ENCODE measurements at places on chromosomes 2 and 18. TPM values are rescaled to one million over a fixed set of nuclear protein-coding genes. Genes with fewer than 3 reads are reported as not detected.

Gene FSHR
- polyA plus RNA-seq = 0.40 TPM

Gene NEB
- polyA plus RNA-seq = 0.75 TPM

Gene NDC80
- polyA plus RNA-seq = 5.6 TPM

Gene LYG1
- polyA plus RNA-seq = 2.4 TPM

Gene C18orf54
- polyA plus RNA-seq = 1.1 TPM

Gene IL1A
- 1.1 TPM for polyA plus RNA-seq

Gene CFAP65
- 0.06 TPM for polyA plus RNA-seq

Gene TCF7L1
- 26.2 TPM for polyA plus RNA-seq

Gene ZNF385B
- polyA plus RNA-seq = 1.5 TPM

Gene DUSP2
- 17.0 TPM for polyA plus RNA-seq

Gene REV1
- 25.9 TPM for polyA plus RNA-seq

Gene PPP1R1C
- polyA plus RNA-seq = 10.7 TPM

Gene REG3G
- polyA plus RNA-seq = 2.3 TPM

- no peak overlapping the region for H3K4me3 ChIP-seq
- H3K4me1 ChIP-seq = no peaks in the 10 kb centered on the region
- DNase-seq = no peak
Measured at GRCh38 chr2:69345434-69345833, 41.6 kb downstream of the GFPT1 start.

DNA sequence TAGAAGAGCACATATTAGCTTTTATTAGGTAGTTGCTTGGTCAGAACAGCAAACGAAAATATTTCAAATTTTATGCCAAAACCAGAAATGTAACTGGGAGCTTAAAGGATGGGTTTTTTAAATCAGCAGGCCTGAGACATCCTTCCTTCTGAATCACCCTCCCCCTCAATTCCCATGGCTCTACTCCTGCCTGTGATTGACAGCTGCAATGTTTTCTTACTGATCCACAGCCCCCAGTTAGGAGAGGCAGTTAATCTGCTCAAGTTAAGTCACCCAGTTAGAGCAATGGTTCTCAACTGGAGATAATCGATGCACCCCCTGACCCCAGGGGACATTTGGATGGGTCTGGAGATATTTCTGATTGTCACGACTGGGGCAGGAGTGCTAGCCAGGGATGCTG is 24.9 kb downstream of the KCTD18 start:
- peaks cover 11% of the 10 kb centered on the region for H3K4me1 ChIP-seq
- no peak for DNase-seq
- no peak overlapping the region for H3K4me3 ChIP-seq
- H3K36me3 ChIP-seq = no peaks in the 10 kb centered on the region
- no peaks in the 10 kb centered on the region for H3K27me3 ChIP-seq

- no peak overlapping the region for H3K27ac ChIP-seq
- DNase-seq = no peak
- no peaks in the 10 kb centered on the region for H3K4me1 ChIP-seq
- H3K27me3 ChIP-seq = no peaks in the 10 kb centered on the region
- H3K36me3 ChIP-seq = peaks cover 5% of the 10 kb centered on the region
Measured at GRCh38 chr2:232263295-232263694, 115.3 kb upstream of the ALPP start.

DNA sequence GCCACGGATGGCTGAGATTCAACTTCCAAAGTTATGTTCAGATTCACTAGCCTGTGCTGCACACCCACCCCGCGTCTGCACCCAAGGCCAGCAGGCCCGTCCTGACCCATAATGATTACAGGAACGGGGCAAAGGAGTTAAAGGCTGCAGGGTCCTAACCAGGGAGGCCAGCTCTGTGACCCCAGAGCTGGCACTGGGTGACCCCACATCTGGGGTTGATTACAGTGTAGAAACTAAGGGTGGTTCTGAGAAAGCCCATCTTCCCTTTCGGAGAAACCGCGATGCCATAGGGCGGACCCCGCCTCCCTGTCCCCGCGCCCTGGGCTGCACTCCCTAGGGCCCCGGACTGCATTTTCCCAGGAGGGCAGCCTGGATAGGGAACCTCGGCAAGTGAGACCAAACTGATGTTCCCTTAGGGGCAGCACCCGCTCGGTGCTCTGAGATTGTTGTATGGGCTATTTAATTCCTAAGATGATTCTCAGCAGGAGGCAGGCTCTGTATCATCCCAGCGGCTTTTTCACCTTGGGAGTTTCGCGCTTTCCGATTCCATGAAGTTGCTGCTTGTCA is 2.2 kb upstream of the GPR148 start:
- no peaks in the 10 kb centered on the region for H3K36me3 ChIP-seq
- H3K27me3 ChIP-seq = no peaks in the 10 kb centered on the region
- H3K4me3 ChIP-seq = peak overlapping the region; percentile 55
- peaks cover 10% of the 10 kb centered on the region for H3K4me1 ChIP-seq
- DNase-seq = no peak

DNA sequence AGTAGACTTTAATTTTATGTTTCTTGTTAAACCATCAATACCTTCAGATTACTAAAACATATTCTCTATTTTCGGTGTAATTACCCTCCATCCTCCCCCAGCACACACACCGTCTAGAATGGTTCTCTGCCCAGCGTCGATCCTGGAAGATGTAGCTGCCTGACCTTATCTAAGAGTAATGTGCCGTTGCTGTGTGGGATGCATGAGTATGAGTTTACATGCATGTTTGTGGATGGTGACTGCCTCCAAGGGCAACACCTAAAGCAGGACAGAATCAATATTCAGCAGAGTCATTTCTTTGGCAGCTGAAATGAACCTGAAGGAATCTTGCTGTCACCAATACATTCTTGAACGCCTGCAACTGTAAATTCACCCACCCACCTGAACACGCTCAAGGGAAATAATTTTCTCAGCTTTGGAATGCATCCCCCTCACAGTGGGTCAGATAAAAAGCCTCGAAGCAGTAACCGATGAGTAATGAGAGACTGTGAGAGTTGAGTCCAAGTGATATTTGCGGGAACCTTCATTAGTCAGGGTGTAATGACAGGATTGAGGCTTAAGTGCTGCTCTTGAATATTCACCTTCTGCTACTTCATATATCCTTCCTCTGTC is 155.8 kb upstream of the RND3 start:
- DNase-seq = no peak
- H3K4me1 ChIP-seq = peaks cover 4% of the 10 kb centered on the region
- no peak overlapping the region for H3K27ac ChIP-seq
- no peak overlapping the region for H3K4me3 ChIP-seq
- no peaks in the 10 kb centered on the region for H3K27me3 ChIP-seq

GRCh38 chr18:33596178-33596854 is 18.3 kb downstream of the ASXL3 start:
- no peak overlapping the region for H3K27ac ChIP-seq
- H3K36me3 ChIP-seq = no peaks in the 10 kb centered on the region
- no peak for DNase-seq
- no peaks in the 10 kb centered on the region for H3K27me3 ChIP-seq

DNA sequence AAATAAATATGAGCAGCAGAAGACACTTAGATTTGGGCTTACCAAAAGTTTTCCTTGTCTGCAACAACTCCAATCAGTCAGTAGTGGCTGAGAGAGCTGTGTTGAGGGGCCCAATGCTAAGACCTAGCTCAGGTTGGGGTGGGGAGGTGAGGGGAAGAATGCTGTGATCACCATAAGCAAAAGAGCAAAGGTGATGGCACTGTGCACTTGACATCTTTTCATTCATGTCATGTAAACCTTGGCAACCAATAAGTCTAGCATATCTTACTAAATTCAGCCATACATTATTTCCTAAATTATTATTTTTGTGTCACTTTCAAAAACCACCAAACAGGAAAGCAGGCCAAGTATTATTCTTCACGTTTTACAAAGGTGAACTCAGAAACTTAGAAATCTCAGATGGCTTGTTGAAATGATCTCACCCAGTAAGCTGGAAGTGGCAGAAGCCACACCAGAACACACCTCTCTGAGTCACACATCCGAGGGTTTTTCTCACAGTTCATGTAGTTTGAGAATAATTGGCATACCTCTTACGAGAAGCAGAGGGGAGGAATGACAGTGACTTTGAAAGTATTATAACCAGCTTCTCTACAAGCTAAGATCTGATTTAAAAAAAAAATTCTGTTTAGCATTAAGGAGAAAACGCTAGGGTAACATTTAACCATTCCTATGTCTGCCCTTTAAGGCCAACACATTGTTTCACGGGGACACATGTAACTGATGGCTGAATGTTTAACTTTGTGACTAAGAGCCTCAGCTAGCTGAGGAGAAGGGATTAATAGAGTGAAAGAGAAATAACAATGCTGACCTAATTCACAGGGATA is 43.3 kb upstream of the SETBP1 start:
- no peak overlapping the region for H3K4me3 ChIP-seq
- peaks cover 8% of the 10 kb centered on the region for H3K4me1 ChIP-seq
- peak overlapping the region; percentile 44 for H3K27ac ChIP-seq
- H3K36me3 ChIP-seq = no peaks in the 10 kb centered on the region
- H3K27me3 ChIP-seq = no peaks in the 10 kb centered on the region

- H3K4me3 ChIP-seq = no peak overlapping the region
- no peaks in the 10 kb centered on the region for H3K27me3 ChIP-seq
- H3K27ac ChIP-seq = no peak overlapping the region
- no peak for DNase-seq
- H3K36me3 ChIP-seq = no peaks in the 10 kb centered on the region
Measured at GRCh38 chr2:173720306-173720705, 244.9 kb downstream of the SP3 start.

GRCh38 chr2:234792621-234793022 is 159.2 kb upstream of the SH3BP4 start:
- H3K4me3 ChIP-seq = no peak overlapping the region
- H3K4me1 ChIP-seq = peaks cover 6% of the 10 kb centered on the region
- H3K36me3 ChIP-seq = no peaks in the 10 kb centered on the region
- no peak overlapping the region for H3K27ac ChIP-seq

- no peaks in the 10 kb centered on the region for H3K27me3 ChIP-seq
- no peak for DNase-seq
- H3K36me3 ChIP-seq = no peaks in the 10 kb centered on the region
- no peak overlapping the region for H3K4me3 ChIP-seq
- peak overlapping the region; percentile 62 for H3K27ac ChIP-seq
Measured at GRCh38 chr2:47303341-47304148, 99.4 kb upstream of the MSH2 start.

DNA sequence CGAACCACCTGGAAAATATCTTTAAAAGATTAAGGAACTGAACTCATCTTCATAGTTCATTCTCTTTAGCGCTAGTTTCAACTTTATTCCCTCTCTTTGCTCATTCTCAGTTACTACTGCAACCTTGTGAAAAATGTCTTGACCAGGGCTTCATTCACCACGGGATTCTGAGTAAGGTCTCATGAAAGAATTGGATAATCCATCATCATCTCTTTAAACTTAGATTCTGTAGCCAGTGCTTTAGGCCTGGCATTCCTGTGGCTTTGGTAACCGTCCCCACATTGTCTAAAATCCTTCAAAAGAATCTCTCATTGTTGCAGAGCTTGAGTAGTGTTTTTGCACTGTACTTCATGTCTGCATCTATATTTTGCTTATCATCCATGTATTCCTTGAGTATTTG is 229.5 kb downstream of the ETAA1 start:
- DNase-seq = no peak
- H3K4me3 ChIP-seq = no peak overlapping the region
- H3K27ac ChIP-seq = no peak overlapping the region
- H3K4me1 ChIP-seq = no peaks in the 10 kb centered on the region

- H3K4me3 ChIP-seq = no peak overlapping the region
- no peaks in the 10 kb centered on the region for H3K36me3 ChIP-seq
- no peaks in the 10 kb centered on the region for H3K4me1 ChIP-seq
- peaks cover 5% of the 10 kb centered on the region for H3K27me3 ChIP-seq
- H3K27ac ChIP-seq = no peak overlapping the region
Measured at GRCh38 chr2:133658020-133658903, 90.0 kb upstream of the NCKAP5 start.

DNA sequence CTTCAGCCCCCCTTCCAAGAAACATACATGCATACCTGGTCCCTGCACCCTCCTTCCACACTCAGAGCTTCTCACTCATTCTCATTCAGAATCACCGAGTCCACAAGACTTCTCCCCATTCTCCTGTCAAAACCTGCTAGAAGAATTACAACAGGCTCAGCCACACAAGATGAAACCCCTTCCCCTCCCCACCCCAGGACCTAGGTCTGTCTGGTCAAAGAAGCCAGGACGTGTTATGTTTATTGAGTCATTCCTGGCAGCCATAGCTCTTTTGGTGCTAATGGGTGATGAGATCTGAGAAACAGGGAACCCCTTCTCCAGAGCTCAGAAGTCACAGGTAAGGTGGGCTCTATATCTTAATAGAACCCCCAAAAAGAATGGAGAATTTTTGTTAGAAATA is 1.4 kb upstream of the ADD2 start:
- peaks cover 72% of the 10 kb centered on the region for H3K27me3 ChIP-seq
- H3K4me1 ChIP-seq = peaks cover 10% of the 10 kb centered on the region
- H3K4me3 ChIP-seq = no peak overlapping the region
- no peaks in the 10 kb centered on the region for H3K36me3 ChIP-seq
- DNase-seq = no peak
- H3K27ac ChIP-seq = no peak overlapping the region

- peaks cover 7% of the 10 kb centered on the region for H3K4me1 ChIP-seq
- H3K36me3 ChIP-seq = no peaks in the 10 kb centered on the region
- DNase-seq = no peak
- H3K27ac ChIP-seq = no peak overlapping the region
- peaks cover 81% of the 10 kb centered on the region for H3K27me3 ChIP-seq
Measured at GRCh38 chr2:176636401-176636800, 367.2 kb downstream of the MTX2 start.

GRCh38 chr2:236319036-236319435 is 54.8 kb upstream of the ASB18 start:
- H3K27me3 ChIP-seq = no peaks in the 10 kb centered on the region
- no peak overlapping the region for H3K4me3 ChIP-seq
- no peak overlapping the region for H3K27ac ChIP-seq
- H3K36me3 ChIP-seq = no peaks in the 10 kb centered on the region
- no peaks in the 10 kb centered on the region for H3K4me1 ChIP-seq

GRCh38 chr18:43533371-43533770 is 256.1 kb upstream of the SYT4 start:
- no peaks in the 10 kb centered on the region for H3K27me3 ChIP-seq
- H3K36me3 ChIP-seq = no peaks in the 10 kb centered on the region
- H3K4me1 ChIP-seq = no peaks in the 10 kb centered on the region
- no peak overlapping the region for H3K4me3 ChIP-seq
- no peak for DNase-seq
- H3K27ac ChIP-seq = no peak overlapping the region

GRCh38 chr18:42773870-42774269 is 341.6 kb downstream of the RIT2 start:
- no peaks in the 10 kb centered on the region for H3K27me3 ChIP-seq
- no peaks in the 10 kb centered on the region for H3K36me3 ChIP-seq
- H3K4me3 ChIP-seq = no peak overlapping the region
- no peak for DNase-seq
- H3K4me1 ChIP-seq = no peaks in the 10 kb centered on the region

GRCh38 chr2:61536180-61536571 is 2.0 kb downstream of the XPO1 start:
- H3K27ac ChIP-seq = peak overlapping the region; percentile 95
- DNase-seq = peak; percentile 16
- no peaks in the 10 kb centered on the region for H3K27me3 ChIP-seq

- no peaks in the 10 kb centered on the region for H3K36me3 ChIP-seq
- H3K27ac ChIP-seq = no peak overlapping the region
- DNase-seq = no peak
- H3K4me1 ChIP-seq = peaks cover 22% of the 10 kb centered on the region
- no peaks in the 10 kb centered on the region for H3K27me3 ChIP-seq
Measured at GRCh38 chr18:79948719-79949411, 2.6 kb downstream of the SLC66A2 start.

GRCh38 chr2:39218391-39218790 is 25.4 kb downstream of the CDKL4 start:
- no peak overlapping the region for H3K27ac ChIP-seq
- no peaks in the 10 kb centered on the region for H3K36me3 ChIP-seq

GRCh38 chr2:73956218-73956865 is 28.4 kb upstream of the TET3 start:
- no peak overlapping the region for H3K27ac ChIP-seq
- H3K36me3 ChIP-seq = peaks cover 5% of the 10 kb centered on the region
- no peak overlapping the region for H3K4me3 ChIP-seq
- no peak for DNase-seq
- no peaks in the 10 kb centered on the region for H3K27me3 ChIP-seq

All from hepatocyte (in vitro differentiated cells).